ENCODE measurements at places on chromosomes 16 and 17. TPM values are rescaled to one million over a fixed set of nuclear protein-coding genes. Genes with fewer than 3 reads are reported as not detected.

SNAI3 gene
- 7.8 TPM for polyA plus RNA-seq

GRAP gene
- 77.0 TPM for polyA plus RNA-seq

AATK gene
- polyA plus RNA-seq = 7.1 TPM

CFAP97D1 gene
- not detected for polyA plus RNA-seq

CCL3 gene
- 11.7 TPM for polyA plus RNA-seq

TEDC2 gene
- 2.7 TPM for polyA plus RNA-seq

ALG1 gene
- 13.0 TPM for polyA plus RNA-seq

HIGD1B gene
- polyA plus RNA-seq = 0.38 TPM

INCA1 gene
- 3.2 TPM for polyA plus RNA-seq

TMEM98 gene
- 5.7 TPM for polyA plus RNA-seq

SLC5A11 gene
- 0.28 TPM for polyA plus RNA-seq

NPTX1 gene
- 0.48 TPM for polyA plus RNA-seq

NUPR1 gene
- 53.7 TPM for polyA plus RNA-seq

MT1E gene
- polyA plus RNA-seq = 21.0 TPM

RNF222 gene
- 0.05 TPM for polyA plus RNA-seq

TIMM22 gene
- polyA plus RNA-seq = 8.8 TPM

WFIKKN1 gene
- 0.15 TPM for polyA plus RNA-seq

NTN3 gene
- polyA plus RNA-seq = 0.03 TPM

DHX8 gene
- 20.4 TPM for polyA plus RNA-seq

SPEM2 gene
- polyA plus RNA-seq = not detected

RTN4RL1 gene
- polyA plus RNA-seq = 0.26 TPM

MT4 gene
- not detected for polyA plus RNA-seq

HOXB9 gene
- polyA plus RNA-seq = 0.50 TPM

NPW gene
- polyA plus RNA-seq = 0.30 TPM

GCGR gene
- 0.15 TPM for polyA plus RNA-seq

RNF112 gene
- polyA plus RNA-seq = 1.3 TPM

NPIPB8 gene
- polyA plus RNA-seq = not detected

MRPL27 gene
- 102 TPM for polyA plus RNA-seq

KCNG4 gene
- not detected for polyA plus RNA-seq

EVPL gene
- 0.05 TPM for polyA plus RNA-seq

SKAP1 gene
- polyA plus RNA-seq = 11.5 TPM

GALR2 gene
- polyA plus RNA-seq = not detected

CDC42EP4 gene
- polyA plus RNA-seq = 13.9 TPM

SAMD14 gene
- 1.9 TPM for polyA plus RNA-seq

KRT27 gene
- polyA plus RNA-seq = 0.42 TPM
